ENCODE measurements at places on chromosomes 13 and 19.

DNA sequence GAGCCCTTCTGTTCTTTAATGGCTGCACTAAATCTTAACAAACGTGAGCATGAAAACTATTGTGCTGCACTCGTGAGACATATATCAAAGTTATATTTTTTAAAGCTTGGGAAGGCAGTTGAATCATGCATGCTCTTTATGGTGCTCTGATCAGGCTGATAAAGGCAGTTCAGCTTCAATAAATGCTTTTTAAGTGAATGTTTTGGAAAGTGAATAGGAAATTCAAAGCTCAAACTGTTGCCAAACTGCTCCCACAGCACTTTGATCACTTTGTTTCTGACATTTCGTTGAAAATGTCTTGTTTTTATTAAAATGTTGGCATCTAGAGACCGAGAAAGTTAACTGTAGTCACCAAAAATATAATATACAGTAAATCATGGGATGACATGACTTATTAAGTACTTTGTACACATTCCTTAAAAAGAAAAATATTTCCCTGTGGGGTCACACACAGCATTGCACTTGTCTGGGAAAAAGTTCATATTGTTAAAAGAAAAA is 625.7 kb upstream of the PCDH9 start:
- DNase-seq: no peak

GRCh38 chr19:14318873-14319272 is 62.4 kb upstream of the ADGRE5 start:
- no peak for DNase-seq

DNA sequence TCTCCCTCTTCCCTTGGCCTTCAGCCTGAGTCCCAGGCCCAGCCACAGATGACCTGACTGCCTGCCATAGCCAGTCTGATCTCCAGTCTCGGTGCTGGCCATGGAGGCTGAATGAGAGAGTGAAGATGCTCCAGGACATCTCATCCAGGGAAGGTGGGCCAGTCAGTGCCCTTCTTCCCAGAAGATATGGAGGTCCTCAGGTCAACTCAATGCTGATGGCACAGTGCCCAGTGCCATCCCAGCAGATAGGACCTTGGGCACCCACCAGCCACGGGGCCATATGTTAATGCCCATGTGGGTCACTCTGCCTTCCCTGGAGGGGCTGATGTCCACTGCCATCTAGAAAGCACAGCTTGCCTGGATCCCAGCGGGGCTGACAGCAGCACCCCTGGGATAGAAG is 7.2 kb downstream of the VSTM2B start:
- DNase-seq: no peak

DNA sequence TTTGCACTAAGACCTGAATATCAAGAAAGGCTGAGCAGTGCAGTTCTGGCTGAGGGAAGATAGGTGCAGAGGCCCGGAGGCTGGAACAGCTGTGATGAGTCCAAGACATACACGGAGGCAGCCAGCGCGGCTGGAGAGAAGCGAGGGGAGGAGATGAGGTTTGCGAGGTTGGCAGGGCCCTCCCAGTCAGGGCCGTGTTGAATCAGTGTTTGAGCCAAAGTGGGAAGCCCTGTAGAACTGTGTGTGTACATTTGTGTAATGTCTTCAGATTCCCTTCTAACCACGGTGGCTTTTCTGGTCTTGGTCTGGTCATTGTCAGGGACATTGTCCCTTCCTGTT is 34.9 kb downstream of the PAK4 start:
- DNase-seq: no peak

DNA sequence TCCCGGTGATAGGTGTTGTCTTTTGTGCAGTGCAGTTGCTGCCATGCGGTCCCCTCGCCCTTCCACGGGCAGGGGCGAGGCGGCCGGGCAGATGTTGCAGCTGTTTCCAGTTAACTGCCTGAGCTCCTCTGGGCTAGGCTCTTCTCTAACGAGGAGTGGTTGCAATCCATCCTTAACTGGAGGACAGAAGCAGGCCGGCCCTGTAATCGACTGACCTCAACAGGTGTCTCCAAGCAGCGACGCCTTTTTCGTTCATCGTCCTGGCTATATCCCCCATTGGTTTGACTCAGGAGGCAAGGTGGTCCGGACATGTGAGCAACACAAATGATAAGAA is 1.9 kb upstream of the TSC22D1 start:
- no peak for DNase-seq

GRCh38 chr19:49863254-49863934 is 4.0 kb downstream of the PNKP start:
- no peak for DNase-seq

GRCh38 chr13:79781829-79782540 is 301.0 kb downstream of the NDFIP2 start:
- DNase-seq: no peak

- DNase-seq: no peak
These were observed 195.0 kb upstream of the ATXN8OS start for GRCh38 chr13:69912630-69913029.

DNA sequence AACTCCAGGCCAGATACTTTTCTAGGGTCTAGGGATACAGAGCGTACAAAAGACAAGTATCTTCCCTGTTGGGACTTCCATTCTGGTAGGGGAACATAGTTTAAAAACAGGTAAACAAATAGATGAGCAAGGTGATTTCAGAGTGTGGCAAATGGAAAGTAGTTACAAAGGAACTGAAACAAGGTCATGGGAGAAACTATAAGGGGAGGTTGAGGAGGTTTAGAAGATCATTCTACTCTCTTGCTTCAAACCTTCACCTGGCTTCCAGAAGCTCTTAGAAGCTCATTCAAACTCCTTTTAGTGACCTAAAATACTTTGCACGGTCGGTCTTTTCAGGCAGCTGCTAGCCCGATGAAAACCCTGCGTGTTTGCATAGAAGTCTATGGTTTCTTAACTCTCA is 9.1 kb downstream of the FFAR2 start:
- DNase-seq: no peak

- no peak for DNase-seq
These were observed 24.1 kb upstream of the FRY start for GRCh38 chr13:32007494-32007893.

GRCh38 chr13:39956036-39956435 is 300.6 kb downstream of the COG6 start:
- DNase-seq: no peak

DNA sequence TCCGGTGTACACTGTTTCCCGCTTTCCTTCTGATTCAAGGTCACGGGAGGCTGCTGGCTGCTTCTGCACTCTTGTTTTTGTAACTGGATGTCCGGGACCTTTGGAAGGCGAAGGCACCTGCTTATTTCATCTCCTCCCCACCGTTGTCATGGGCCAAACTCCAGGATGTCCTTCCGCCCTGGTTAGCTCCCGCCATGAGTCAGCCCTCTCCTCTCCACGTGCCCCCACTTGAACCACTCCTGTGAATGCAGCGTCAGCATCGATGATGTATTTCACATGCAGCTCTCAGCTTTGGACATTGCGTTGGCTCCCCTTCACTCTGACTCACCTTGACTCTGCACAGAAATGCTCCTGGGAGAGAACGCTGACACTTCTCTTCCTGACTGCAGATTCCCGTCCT is 5.5 kb upstream of the GALP start:
- no peak for DNase-seq

- DNase-seq: no peak
These were observed 22.7 kb downstream of the ELL start for GRCh38 chr19:18499055-18499775.

DNA sequence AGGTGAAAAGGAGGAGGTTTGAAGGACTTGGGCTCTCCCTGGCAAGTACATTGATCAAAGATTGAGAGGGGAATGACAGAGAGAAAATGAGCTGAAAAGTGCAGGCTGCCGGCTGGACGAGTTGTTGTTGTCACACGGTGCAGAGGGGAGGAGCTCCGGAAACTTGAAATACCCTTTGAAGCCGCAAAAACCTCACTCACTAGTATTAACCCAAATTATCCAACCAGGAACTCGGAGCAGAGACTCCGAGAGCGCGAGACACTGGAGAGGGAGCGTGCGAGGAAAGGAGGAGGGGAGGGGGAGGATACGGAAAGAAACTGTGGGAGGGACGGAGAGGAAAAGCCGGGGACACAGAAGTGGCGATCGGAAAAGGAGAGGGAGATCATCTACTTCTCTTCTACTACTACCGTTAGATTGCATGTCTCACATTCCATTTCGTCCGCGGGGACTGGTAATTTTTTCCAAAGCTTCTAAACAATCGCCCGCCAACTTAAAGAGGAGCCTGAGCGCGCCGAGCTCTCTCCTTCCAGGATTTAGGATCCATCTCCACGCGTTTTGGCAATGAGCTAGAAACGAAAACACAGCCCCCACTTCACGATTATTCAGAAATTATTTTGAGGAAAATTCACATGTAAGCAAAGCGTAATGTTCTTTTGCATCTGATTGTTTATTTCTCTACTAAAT is at the start of gene DACH1:
Gene DACH1, minus strand, starts transcription at position 74 of the 684 bp plus-strand sequence.
- no peak for DNase-seq
